ENCODE measurements at places on chromosomes 12 and 14. TPM values are rescaled to one million over a fixed set of nuclear protein-coding genes. Genes with fewer than 3 reads are reported as not detected.

Gene AHNAK2
- total RNA-seq = 180 TPM

DNA sequence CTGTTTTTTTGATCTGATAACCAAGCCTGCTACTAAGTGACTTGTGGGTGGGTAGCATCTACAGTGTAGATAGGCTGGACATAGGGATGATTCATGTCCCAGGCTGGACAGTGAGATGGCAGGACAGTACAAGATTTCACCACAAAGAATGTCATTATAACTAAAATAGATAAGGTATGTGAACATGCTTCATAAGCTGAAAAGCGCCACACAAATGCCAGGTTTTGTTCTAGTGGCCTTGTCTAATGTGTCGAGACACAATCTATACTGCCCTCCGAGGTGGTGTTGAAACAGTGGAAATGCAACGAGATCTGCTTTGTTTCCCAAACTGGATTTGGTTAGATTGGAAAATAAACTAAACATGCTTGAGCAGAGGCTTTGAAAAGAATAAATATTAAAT lies 4.4 kb downstream of the LGALS3 start:
- no peak for DNase-seq

DNA sequence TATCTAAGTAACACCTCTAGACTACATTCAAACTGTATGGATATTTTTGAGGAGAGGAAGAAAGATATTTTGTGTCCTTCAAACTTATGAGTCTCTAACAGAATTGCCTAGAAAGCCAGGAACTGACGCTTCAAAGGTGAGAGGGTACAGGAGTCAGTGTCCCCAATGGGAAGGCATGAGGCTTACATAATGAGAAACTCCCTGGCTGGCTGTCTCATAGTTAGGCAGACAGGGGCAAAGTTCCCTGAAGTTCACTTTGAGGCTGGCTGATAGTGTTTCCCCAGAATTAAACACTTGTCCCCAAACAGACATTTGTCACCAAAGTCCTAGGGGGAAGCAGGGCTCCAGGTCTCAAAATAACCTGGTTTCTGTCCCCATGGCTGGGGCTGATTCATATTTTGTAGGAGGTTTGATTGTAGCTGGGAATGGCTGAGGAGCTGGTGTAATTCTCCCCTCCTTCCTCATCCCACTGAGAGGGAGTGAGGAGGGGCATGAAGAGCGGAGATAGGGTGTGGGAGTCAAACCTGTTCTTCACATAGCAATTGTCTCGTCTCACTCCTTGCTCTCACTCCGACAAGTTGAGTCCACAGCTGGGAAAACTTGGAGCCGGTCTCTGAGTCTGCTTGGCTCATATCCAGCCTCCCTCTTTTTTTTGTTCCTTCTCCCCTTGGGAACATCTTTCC lies 56.4 kb upstream of the CISTR start:
- no peak for DNase-seq

GRCh38 chr12:111773801-111774551 lies 7.2 kb downstream of the ALDH2 start:
- peak; percentile 95 for DNase-seq

DNA sequence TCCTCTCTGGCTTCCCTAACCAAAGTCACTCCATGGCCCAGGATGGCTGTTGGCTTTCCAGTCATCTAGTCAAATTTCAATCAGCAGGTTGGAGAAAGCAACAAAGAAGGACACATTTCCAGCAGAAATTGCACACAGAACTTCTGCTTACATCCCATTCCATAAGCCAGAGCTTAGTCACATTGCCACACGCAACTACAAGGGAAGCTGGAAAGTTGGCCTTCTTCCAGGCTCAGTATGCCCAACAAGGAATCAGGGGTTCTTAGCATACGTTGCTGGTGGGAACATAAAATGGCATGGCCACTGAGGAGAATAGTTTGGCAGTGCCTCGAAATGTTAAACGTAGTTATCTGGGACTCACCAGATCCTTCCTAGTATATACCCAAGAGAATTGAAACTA lies 9.3 kb upstream of the APPL2 start:
- DNase-seq = no peak

- no peak for DNase-seq
Measured at GRCh38 chr12:32248441-32249140, 141.9 kb downstream of the BICD1 start.

DNA sequence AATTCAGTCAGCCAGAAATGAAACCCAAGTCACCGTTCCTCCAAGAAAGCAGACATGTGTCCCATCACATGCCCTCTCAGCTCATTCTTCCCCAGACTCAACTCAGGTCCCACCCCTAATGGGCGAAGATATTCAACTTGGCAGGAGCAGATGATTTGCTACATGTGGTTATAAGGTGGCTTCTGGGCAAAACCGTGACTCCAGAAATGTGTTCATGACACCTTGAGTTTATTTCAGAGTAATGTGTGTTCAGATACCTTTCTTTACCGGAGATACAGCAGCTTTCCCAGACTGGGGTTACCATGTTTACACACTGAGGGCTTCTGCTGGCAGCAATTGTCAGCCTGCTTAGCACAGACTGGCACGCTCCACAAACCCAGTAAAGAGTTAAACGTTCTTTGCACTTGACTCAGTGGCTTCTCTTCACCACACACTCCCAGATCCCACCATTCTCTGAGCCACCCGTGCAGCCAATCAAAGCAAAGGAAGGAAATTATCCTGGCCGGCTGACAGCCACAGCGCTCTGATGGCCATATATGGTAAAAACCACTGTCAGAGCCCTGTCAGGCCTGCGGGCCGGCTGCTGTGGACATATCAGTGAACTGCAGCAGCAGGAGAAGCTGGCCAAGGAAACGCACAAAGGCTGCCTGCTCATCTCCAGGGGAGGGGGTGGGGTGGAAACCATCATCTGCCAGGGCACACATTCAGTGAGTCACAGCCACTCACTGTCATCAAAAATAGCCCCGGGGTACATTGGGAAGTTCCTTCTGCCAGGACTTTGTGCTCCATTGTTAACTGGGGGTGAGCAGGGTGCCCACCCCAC lies 39.9 kb downstream of the CORO1C start:
- peak; percentile 97 for DNase-seq

Gene CLEC4C
- total RNA-seq = not detected

GRCh38 chr14:20988717-20989470 lies 886 bp upstream of the METTL17 start:
- DNase-seq = peak; percentile 52

DNA sequence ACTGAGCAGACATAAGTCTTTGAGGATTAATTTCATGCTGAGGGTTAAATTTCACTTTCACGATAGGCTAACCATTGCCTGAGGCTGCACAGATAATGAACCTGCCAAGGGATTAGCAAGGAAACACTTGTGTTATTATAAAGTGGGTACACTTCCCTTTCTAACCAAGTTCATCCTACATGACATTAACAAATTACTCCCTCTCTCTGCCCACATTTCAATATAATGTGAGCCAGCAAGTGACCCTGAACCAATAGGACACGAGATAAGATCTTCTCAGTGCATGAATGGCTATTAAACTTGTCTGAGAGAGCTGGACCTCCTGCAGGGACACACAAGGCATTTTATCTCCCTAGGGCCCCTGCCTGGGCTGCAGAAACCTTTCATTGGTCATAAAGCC lies 173.5 kb downstream of the PAX9 start:
- DNase-seq = no peak

Gene NYNRIN
- total RNA-seq = 14.7 TPM
